ENCODE measurements at places on chromosomes 4 and X.

GRCh38 chrX:118770133-118770760 lies 42.8 kb downstream of the IL13RA1 start:
- DNase-seq, result no peak

GRCh38 chr4:56870946-56871345 lies 36.8 kb upstream of the REST start:
- no peak for DNase-seq

GRCh38 chr4:128686810-128687209 lies 122.7 kb upstream of the JADE1 start:
- DNase-seq, result no peak

DNA sequence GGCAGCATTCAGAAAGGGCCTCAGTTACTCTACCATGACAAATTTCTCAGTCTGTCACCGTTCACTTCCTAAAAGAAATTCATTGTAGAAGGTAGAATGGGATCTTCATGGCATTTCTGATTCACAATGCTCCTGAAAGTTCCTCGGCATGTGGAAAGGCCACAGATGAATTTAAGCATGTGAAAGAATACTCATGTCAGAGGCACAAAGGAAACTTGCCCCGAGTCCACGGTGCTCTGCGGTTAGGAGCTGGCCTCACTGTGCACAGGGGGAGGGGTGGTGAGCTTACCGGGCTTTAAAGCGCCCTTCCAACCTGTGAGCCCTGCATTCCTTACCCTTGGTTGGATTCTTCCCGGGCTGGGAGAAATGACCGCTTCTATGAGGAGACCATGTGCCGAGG lies 9.3 kb downstream of the TKTL1 start:
- DNase-seq, result no peak

DNA sequence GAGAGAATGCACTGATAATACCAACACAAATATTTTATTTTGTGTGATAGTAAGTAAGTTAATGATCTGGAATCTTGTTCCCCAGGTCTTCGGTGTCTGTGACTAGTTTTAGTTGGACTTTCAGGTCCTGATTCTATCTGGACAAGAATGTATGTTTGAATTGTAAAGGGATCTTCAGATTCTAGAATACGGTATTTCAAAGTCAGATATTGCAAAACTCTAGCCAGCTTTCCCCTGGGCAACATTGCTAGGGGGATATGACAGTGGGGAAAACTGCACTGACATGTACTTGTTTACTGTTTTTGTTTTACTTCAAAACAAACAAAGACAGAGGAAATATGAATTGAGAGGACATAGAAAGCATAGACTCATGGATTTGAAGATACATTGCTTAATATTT lies 489.0 kb downstream of the FAM133A start:
- no peak for DNase-seq

DNA sequence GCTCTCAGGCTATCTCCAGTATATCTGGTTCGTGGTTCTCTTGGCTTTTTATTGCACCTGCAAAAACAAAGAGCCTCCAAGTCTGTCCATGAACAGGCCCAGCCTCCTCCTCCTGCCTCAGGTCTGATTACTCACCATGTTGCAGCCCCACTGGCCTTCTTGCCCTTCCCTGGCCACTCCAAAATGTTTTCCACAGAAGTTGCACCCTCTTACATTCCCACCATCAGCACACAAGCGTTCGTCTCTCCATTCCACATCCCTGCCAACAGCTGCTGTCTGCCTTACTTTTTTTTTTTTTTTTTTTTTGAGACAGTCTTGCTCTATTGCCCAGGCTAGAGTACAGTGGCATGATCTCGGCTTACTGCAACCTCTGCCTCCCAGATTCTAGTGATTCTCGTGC lies 86.7 kb downstream of the RFC1 start:
- no peak for DNase-seq

GRCh38 chr4:127055357-127055756 lies 577.4 kb upstream of the INTU start:
- DNase-seq, result no peak

DNA sequence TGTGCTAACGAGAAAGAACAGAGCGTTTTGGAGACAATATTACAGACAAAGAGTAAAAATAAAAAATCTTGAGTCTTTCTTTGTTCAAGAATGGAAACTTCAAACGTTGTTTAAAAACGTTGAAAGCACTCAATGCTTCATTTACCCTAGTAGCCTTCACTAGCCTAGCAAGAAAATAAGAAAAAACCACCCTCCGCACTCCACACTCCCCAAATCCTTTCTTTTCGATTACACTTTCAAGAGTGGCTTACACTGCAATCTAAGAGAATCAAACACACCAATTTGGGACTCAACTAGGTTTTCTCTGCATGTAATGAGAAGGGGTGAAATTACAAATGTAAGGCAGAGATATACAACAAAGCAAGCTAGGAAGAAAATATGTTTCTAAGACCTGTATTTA lies 4.7 kb downstream of the TMSB4X start:
- DNase-seq, result no peak

GRCh38 chr4:141570290-141570689 lies 66.1 kb upstream of the IL15 start:
- no peak for DNase-seq

GRCh38 chr4:87058356-87059073 lies 123.7 kb downstream of the AFF1 start:
- DNase-seq, result peak; percentile 50

GRCh38 chrX:153953342-153953830 lies 8.9 kb upstream of the RENBP start:
- DNase-seq, result peak; percentile 81

DNA sequence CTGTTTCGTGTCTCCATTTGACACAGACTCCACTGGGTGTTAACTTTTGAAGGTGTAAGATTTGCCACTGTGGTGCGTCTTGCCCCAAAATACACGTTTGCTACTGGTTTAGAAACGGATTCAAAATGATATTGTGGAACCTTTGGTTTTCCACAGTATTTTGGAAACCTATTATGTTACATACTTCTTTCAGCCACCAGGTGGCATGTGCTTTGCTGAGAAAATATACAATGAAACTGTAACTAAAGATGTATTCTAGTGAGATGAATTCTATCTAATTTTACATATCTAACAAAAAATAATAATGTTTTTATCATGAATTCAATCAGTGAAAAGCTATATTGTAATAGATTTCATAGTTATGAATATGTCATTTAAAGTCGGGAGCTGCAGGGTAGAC lies 28.4 kb upstream of the SLITRK4 start:
- DNase-seq, result no peak

DNA sequence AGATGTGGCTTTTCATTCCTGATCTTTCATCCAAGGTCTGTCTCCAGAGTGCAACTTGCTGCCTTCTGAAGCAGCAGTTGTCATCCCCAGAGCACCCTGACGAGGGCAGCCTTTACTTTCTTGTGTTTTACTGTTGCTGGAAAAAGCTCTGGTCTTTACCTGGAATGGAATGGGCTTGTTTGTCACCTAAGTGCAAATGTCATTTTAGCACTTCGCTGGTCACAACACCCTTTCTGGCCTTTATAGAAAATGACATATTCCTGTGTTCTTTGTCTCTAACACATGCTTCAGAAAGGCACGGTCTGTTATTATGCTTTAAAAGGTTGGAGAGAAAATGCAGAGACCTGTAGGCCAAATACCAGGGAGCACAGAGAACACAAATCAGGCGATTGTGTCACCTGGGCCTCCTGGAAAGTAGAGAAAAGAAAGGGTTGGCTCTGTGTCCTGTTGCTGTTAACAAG lies 332.7 kb upstream of the IGFBP7 start:
- no peak for DNase-seq

DNA sequence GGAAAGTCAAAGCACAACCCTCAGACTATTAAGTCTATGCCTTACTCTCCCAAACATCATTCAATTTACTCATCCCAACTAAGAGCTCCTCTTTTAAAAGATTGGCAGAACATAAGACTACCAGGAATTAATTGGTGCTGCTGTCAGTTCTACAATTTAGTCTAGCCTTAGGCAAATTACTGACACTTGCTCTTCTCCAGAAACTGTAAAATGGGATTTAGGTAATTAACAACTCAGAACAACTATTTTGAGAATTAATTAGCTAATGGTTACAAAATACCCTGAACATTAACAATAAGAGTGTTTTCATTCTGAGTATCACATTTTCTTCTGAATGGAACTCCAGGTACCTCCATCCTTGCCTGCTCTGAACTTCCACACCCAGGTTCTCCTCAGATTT lies 36.2 kb upstream of the RBM47 start:
- no peak for DNase-seq

- no peak for DNase-seq
These were observed 98.3 kb upstream of the CXXC4 start for GRCh38 chr4:104593019-104593418.

GRCh38 chr4:10371869-10372471 lies 85.3 kb downstream of the ZNF518B start:
- no peak for DNase-seq

DNA sequence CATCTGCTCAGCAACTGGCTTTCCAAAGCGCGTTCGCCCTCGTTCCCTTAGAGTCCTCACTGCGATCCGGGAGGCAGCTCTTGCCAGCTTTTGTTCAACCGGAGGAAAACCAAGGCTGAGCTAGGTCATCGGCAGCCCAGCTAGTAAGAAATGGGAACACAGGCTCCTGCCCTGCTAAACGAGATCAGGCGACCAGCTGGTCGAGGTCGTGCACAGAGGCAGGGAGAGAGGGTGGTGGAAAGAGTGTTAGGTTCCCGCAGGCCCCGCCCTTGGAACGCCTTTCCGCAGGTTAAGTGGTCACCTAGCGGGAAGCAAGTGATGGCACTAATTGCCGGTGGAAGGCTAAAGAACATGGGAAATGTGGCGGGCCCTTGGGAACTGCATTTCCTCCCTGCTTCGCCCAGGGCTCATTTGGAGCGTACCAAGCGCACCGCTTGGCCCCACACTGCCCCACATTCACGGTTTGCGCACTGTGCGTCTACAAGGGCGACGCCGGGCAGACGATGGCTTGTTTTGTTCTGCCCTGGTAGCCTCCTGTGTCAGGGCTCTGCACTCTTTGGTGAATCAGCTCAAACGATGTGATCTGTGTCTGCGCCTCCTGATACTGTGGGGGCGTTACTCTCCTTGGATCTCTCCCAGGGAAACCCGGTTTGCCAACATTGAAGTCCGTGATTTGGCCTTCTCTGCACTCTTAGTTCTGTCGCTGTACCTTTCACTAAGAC lies 7.2 kb upstream of the PRDM8 start:
- no peak for DNase-seq

GRCh38 chr4:139908636-139909437 lies 243.2 kb downstream of the MGST2 start:
- no peak for DNase-seq

DNA sequence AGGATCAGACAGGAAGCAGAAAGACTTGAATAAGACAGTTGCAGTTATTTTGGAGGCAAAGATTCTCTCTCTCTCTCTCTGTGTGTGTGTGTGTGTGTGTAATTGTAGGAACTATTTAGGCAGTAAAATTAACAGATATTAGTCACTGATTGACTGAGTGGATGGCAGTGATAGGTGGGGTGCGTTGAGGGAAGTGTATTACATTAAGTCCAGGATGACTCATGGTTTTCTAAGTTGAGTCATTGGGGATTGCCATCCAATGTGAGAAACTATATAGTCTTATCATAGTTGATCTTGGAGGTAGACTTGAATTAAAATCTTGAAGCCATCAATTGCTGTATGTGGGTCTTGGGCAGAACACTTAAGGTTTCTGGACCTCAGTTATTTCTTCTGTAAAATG lies 75.4 kb downstream of the AR start:
- DNase-seq, result no peak

DNA sequence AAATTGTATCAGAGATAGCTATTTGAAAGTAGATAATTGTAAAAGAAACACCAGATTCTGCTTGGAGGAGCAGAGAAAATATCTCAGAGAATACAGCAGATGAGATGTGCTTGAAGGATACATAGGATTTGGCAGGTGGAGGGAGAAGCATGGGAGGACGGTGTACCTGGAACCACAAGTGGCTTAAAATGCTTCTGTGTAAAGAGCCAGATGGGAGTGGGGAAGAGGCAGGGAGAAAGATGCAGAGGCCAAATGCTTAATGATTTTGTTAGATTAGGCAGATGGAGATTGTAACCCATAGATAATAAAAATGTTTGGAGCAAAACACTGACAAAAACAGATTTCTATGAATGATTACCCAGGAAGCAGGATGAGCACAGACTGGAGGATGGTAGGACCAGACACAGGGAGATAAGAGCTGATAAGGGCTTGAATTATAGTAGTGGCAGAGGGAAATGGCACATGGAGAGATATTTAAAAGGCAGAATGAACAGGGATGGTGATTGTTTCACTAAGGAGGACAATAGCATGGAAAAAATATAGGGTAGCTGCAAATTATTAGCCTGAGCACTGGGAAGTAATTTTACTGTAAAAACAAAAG lies 145.7 kb upstream of the TBC1D9 start:
- DNase-seq, result no peak

- peak; percentile 96 for DNase-seq
These were observed 2.1 kb downstream of the PLCXD1 start for GRCh38 chrX:283115-283845.

DNA sequence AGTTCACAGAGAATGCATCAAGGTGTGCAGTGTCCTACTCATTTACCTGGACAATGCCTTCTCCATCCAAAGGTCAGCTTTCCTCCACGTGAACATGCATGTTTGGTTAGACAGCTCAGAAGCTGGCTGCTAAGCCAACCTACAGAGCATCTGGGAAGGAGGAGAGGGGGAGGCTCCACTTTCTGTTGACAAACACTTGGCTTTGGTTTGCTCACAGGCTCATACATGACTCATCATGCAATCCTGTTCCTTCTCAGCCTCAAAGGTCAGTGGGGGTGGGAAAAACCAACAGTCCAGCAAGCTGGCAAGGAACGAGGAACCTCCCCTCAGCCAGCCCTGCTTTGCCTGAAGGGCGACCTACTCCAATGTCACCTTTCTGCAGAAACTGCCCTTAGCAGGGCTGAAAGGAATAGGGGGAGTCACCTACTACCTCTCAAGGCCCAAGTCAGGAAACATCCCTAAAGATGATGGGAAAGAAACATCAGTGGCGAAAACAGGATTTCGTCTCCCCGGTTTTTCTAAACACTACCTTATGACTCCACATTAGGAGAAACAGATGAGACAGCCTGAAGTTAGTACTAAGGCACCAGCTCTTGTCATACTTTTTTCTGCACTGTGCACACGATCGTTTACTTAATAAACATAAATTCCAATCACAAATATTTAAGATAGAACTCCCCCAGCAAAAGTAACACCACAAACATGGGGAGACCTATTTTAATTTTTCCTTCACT lies 37.9 kb downstream of the RELL1 start:
- no peak for DNase-seq

- DNase-seq, result peak; percentile 82
These were observed 18.0 kb upstream of the TMSB4X start for GRCh38 chrX:12956704-12957534.

- DNase-seq, result no peak
These were observed 177.1 kb downstream of the FGF13 start for GRCh38 chrX:138534410-138534809.

GRCh38 chr4:55343887-55344286 lies 2.2 kb upstream of the SRD5A3 start:
- no peak for DNase-seq

GRCh38 chr4:152643153-152644035 lies 36.4 kb downstream of the TMEM154 start:
- DNase-seq, result peak; percentile 61
